ENCODE measurements at places on chromosomes 2 and 18.

DNA sequence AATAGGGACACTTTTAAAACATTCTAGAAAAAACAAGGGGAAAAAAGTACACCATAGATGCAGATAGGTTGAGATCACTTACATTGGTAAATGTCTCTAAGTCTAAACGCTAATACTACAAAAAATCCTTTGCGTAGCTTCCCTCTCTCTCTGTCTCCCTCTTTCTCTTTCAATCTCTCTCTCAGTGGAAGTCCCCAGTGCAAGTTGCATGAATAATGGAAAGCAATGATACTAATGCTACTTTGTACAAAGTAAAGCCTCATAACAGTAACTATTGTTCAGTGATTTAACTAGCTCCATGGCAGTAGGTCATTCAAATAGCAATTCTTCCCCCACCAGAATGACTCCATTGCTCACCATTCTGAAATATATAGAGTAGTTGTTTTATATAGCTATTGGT lies 12.8 kb downstream of the MEIS1 start:
- DNase-seq = no peak

DNA sequence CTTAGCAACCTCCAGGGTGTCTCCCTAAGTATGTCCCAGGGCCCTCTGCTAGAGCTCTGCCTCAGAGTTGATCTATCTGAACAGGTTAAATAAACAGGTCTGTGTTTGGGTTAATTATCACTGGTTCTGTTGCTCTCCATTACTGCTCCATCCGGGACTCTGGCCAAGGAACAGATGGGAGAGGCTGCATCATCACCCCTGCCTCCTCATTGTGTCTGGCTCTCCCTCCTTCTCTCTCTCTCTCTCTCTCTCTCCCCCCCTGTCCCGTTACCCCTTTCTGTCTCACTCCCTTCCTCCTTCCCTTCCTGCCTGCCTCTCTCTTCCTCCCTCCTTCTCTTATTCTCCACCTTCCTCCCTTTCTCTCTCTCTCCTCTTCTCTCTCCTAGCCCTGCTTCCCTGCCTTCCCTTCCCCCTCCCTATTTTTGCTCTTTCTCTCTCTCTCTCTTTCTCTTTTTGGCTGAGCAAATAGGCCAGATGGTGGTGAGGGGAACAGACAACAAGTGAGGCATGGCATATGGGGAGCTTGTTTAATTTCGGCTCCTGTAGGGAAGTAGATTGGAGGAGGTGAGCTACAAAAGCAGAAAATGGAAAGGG lies 62.1 kb downstream of the SETBP1 start:
- DNase-seq = no peak

DNA sequence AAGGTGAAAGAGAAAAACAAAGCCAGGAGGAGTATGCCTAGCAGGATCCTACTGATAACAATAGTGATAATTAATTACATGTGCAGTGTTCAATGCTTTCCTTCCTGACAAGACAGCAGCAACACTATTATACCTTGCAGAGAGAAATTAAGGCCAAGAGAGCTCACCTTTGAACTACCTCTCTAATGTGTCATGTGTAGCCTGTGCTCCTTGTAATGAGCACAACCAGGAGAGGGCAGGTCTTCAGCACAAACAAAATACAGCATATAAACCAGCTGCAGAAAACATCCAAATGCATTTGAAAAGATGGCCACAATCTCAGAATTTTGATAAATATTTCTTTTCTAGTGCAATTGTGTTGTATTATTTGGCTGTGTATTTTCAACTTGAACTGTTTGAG lies 1425.7 kb downstream of the DSC3 start:
- no peak for DNase-seq

GRCh38 chr18:40576507-40577115 lies 1378.4 kb upstream of the PIK3C3 start:
- DNase-seq = no peak

GRCh38 chr18:54805571-54806334 lies 22.5 kb upstream of the RAB27B start:
- no peak for DNase-seq
